ENCODE measurements at places on chromosomes 1 and 21. TPM values are rescaled to one million over a fixed set of nuclear protein-coding genes. Genes with fewer than 3 reads are reported as not detected.

DNA sequence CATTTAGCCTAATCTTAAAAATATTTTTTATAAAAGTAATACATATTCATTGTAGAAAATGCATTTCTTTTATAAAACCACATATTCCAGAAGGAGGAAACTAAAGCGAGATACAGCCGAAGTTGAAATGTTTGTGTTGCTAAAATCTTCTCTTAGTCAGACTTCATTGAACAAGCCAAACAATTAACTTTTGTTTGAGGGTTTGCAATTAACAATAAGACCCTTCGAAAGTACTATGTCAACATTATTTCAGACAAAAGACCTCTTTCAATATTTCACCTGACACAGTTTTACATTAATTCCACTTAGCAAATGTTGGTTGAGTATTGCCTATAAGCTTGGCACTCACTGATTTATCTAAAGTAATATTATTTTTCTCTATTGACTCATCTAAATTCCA, 354.0 kb upstream of the ADAMTS5 start:
- DNase-seq = no peak

GRCh38 chr1:42504535-42505128, 41.5 kb downstream of the CCDC30 start:
- no peak for DNase-seq

DNA sequence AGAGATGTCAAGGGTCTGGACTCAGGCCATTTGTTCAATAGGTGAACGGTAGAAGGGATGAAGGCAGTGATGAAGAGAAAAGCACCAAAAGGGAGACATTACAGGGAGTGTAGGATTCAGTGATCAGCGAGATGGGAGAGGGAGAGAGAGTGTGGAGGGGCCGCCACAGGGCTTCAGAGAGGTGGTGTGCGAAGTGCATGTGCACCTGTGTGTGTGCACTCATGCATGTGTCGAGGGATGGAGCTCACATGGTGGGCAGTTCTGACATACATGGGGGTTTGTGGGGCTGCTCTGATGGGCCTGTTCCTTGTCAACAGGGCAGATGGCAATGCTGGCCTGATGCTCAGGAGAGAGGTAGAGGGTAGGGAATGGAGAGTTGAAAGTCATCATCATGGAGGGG, 11.4 kb upstream of the KCNA2 start:
- no peak for DNase-seq

GRCh38 chr1:87647430-87648177, 318.9 kb downstream of the LMO4 start:
- no peak for DNase-seq

DNA sequence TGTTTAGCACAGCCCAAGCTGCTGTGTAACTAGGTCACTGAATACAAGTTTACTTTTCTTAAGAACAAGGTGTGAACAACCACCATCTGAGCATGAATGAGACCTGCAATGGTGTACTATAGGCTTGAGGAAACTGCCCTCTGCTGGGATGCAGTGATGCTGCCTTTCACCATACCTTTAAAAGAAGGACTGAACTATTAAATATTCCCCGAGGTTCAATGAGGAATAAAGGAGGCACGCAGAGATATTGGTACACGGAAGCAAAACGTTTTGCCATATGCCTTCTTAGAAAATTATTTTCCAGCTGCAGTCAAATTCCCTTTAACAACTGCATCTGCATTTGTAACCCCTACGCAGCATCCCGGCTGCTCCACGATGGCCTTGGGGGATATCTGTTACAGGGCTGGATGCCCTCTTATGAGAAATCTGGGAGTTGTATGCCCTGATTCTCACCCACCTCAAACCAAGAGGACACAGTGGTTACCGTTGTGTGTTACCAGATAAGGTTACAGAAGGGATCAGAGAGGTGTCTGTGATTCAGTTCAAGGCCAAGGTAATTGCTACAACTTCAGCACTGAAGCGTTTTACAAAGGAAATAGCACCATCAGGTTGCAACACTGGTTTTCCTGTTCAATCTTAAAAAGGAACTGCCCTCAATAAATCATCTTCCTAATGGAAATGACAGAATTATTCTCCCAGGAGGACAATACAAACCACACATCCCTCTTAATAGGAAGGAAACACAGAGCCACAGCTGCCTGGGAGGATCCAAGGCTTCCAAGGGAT, 470.5 kb downstream of the LTN1 start:
- DNase-seq = no peak

DNA sequence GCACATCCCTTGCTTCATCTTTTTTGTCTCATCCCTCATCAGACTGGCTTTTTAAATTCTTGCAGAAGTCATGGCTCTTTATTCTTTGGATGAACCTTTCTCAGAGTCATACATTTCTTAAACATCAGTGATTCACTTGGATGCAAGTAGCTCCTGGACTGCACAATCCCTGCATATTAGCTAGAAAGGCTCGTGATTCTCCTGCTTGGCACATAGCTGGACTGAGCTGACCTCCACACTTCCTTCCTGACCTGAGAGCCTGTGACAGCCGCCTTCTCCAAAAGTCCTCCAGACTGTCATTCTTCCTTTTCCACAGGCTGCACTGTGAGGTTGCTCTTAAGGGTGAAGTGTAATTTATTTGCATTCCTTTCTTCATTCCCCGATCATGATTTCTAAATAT, 109.4 kb downstream of the RGL1 start:
- no peak for DNase-seq

DNA sequence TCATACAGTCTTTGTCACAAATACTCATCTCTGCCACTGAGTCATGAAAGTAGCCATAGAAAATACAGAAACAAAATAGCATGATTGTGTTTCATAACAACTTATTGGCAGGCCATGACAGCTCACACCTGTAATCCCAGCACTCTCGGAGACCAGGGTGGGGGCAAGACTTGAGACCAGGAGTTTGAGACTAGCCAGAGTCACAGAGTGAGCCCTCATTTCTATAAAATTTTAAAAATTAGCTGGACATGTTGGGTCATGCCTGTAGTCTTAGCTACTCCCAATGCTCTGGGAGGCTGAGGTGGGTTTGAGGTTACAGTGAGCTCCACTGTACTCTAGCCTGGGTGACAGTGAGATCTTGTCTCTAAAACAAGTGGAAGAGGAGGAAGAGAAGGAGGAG, 411.1 kb downstream of the PCP4 start:
- no peak for DNase-seq

GRCh38 chr1:117652421-117652820, 46.6 kb downstream of the TENT5C start:
- no peak for DNase-seq

GRCh38 chr1:244102046-244102445, 51.0 kb downstream of the ZBTB18 start:
- no peak for DNase-seq

Gene DDX59
- total RNA-seq = 15.2 TPM

Gene PYHIN1
- 0.22 TPM for total RNA-seq

Gene HOOK1
- 4.3 TPM for total RNA-seq

All from heart right ventricle (tissue), 16 donors.